ENCODE measurements at places on chromosomes 7 and 10.

DNA sequence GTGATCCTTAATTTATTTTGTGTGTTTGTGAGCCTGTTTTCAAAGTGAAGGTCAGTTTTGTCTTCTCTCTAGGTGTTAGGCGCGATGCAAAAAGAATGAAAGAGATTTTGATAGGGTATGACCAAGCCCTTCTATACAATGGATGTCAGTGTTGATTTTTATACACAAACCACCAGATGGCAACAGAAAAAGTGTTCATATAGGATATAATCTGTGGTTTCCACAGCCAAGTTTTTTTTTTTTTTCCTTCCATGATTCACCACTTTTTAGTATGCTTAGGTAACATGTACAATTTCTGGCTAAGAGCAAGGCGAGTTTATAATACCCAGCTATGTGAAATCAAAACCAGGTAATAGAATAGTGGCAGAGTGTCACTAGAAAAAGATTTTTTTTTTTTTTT lies 8.1 kb downstream of the SDK1 start:
- DNase-seq, result no peak

- DNase-seq, result no peak
Observed at GRCh38 chr10:124708922-124709520, 35.2 kb downstream of the FAM53B start.

- DNase-seq, result no peak
Observed at GRCh38 chr10:91566115-91566514, 66.8 kb downstream of the PPP1R3C start.

DNA sequence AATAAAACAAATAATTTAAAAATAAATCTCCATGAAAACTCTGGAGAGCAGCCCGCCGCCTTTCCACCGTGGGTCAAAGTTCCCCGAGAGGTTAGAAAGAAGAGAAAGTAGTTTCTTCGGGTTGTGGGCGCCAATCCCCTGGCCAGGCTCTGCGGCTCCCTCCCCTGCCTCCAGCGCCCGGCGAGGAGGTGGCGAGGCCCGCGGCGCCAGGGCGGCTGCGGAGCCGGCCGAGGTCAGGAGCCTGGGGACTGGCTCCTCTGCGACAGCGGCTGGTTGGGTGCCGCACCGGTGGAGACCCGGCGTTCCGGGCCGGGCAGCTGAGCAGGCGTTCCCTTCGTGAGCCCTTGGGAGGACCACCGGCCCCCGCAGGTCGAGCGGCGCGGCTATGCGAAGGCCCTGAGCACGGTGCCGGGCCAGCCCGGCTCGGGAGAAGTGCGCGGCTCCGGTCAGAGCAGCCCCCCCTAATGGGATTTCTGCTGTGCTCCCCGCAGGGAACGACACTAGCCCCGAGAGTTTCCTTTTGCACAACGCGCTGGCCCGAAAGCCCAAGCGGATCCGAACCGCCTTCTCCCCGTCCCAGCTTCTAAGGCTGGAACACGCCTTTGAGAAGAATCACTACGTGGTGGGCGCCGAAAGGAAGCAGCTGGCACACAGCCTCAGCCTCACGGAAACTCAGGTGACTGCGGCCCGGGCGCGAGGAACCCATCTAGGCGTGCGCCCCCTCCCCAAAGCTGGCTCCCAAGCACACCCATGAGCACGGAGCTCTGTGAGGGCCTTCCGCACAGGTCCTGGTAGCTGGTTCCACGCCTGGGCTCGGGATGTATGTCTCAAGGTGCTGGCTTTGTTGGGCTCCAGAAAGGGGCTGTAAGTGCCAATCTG lies 2.8 kb downstream of the EMX2 start:
- no peak for DNase-seq

DNA sequence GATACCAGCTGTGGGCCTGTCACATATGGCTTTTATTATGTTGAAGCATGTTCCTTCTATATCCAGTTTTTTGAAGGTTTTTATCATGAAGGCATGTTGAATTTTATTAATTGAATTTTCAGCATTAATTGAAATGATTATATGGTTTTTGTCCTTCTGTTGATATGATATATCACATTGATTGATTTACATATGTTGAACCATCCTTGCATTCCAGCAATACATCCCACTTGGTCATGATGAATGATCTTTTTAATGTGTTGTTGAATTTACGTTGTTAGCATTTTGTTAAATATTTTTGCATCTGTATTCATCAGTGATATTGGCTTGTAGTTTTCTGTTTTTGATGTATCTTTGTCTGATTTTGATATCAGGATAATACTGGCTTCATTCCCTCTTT lies 21.2 kb downstream of the PRSS37 start:
- no peak for DNase-seq

GRCh38 chr7:1290026-1290678 lies 57.5 kb downstream of the UNCX start:
- no peak for DNase-seq

DNA sequence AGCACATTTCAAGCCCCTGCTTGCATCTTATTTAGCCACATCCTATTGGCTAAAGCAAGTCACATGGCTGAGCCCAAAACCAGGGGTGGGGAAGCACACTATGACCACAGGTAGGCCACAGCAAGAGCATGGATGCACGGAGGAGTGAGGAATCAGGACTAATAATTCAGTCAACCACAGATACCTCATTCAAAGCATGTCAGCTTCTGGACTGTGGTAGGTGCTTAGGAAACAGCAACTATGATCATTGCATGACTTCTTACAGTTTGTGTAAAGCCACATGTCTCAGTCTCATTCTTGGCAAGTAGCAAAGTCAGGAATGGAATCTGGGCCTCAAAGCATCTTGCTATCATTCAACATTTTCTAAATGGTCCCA lies 79.0 kb upstream of the EMX2 start:
- no peak for DNase-seq

GRCh38 chr7:132558815-132559214 lies 17.5 kb downstream of the PLXNA4 start:
- DNase-seq, result no peak

DNA sequence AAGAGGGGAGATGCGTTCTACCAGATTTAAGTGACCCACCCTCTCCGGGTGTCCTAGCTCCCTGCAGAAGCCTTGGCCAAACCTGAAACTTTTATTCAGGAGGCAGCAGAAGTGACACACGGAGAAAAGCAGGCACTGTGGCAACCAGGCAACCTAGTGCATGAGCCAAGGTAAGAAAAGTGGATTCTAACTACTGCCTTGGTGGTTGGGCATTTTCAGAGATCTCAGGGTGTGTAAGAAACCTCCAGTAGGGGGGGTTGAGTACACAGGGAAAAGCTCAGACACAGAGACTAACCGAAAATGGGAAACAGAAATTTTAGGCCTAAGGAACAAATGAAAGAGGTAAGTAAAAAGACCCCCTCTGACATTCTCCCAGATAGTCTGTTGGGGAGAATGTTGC lies 645.7 kb downstream of the ANKRD7 start:
- DNase-seq, result no peak

- DNase-seq, result no peak
Observed at GRCh38 chr10:49158915-49159314, 25.1 kb upstream of the FAM170B start.

DNA sequence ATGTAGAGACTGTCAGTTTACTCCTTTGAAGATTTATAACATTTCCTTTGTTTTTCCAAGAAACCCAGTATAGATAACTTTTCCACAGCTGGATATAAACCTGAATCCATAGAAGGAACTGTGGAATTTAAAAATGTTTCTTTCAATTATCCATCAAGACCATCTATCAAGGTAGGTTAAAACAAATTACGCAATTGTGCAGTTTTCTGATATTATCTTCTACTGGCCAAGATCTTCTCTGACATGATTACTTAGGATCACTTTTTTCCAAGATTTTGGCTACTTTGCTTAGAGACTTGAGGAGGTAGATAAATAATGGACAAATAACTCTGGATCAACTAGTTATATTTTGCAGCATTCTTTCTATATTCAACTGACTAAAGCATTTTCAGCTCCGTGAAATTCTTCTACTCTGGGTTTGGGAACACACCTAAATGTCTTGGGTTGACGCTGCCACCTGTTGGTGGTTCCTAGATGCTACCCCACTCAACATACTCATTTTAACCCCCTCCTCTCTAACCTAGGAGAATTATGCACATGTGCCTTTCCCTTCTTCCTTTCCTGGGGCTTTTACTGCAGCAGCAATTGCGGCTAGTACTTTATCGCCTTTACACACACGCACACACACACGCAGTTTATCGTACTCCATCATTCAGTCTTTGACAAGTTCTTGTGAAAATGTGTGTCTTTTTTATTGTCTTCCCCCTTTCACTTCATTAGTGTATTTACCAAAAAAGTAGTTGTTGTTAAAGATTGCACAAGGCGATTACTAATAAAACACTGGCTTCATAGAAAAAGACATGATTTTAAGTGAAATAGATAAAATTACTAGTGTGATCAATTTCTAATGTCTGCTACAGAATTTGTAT lies 32.7 kb downstream of the ABCB5 start:
- peak; percentile 49 for DNase-seq

- no peak for DNase-seq
Observed at GRCh38 chr10:129809841-129810240, 154.2 kb downstream of the EBF3 start.

DNA sequence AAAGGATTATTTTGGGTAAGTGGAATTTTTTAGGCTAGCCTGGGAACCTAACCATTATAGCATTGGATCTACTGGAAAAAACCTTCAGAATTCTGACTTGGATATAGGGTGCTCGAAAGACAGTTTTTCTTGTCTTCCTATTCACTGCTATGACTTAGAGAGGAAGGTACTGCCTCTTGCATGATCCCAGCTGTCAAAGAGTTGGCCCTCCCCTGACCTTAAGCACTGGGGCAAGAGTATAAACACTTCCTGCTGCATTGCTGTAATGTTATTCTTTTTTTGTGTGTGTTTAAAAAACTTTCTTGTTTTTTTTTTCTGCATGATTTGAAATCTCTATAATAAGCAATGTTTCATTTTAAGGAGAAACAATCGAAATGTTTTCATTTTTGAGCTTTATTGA lies 113.0 kb downstream of the LRMDA start:
- DNase-seq, result no peak

DNA sequence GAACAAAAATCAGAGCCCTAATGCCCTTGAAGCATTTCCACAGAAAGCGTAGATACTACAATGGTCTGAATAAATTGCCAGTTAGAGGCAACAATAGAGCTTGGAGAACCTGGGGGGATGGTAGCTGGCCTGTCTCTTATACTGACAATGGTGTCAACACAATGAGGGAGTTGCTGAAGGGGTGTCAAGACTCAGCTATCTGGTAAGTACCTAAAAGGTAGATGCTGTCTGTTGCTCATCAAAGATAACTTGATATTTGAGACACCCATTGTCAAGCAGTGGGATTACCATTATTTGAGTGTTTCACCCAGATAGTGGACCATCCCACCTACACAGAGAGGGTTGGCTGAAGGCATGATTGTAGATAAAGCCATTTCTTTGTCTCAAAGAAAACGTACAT lies 72.8 kb downstream of the PDE1C start:
- DNase-seq, result no peak
